EL (cell line): ENCODE measurements at places on chromosomes 1 and 21.

DNA sequence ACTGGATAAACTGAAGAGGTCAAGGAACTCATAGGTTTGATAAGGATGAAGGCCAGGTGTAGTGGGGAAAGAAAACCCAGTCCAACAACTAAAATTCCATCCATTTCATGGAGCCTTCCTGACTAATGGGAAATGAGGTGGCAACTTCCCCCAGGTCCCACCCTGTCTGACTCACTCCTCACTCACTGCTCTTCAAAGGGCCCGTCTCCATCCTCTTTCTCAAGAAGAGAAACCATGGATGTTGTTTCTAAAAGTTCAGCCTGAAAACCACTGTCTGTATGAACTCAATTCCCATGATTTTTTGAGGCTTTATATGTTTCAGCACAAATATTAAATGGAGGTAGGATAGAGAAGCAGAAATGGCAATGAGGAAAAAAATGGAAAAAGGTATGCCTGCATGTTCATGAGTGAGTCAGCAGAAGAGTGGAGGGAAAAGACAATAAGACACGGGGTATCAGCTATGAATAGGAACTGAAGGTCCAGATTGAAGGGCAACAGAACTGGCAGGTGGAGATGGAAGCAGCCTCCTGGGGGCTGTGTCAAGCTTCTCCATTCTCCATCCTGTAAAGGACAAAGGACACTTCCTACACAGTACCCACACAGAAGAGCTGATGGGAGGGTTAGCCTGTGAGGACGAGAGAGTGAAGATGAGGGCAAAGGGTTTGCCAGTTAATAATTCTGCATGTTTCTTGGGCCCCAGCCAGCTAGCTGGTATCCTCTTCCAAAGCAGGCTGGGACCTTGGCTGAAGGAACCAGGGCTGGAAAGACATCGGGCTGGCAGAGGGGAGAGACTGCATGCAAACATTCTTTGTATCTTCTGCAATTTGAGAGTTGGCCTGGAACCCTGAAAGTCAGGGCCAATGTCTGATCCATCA lies 5.5 kb upstream of the ELOVL1 start:
- DNase-seq: peak; percentile 84

DNA sequence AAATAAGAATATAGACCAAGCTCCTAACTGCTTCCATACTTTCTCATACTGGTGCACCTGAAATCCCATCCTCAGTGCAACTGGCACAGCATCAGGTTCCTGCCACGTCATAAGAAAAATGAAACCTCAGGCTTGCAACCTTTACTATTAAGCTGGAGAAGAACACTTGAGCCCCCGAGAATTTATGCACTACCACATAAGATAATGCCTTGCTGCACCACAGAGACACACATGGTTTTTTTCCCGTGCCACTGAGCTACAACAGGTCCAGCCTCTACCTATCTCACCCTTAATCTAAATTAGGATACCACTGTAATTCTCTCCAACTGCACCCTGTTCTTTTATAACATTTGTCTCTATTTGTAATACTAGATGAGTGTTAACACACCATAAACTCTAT lies 174.5 kb downstream of the DENND1B start:
- no peak for DNase-seq

- DNase-seq: no peak
Observed at GRCh38 chr21:43343095-43343991, 83.6 kb downstream of the SIK1 start.

DNA sequence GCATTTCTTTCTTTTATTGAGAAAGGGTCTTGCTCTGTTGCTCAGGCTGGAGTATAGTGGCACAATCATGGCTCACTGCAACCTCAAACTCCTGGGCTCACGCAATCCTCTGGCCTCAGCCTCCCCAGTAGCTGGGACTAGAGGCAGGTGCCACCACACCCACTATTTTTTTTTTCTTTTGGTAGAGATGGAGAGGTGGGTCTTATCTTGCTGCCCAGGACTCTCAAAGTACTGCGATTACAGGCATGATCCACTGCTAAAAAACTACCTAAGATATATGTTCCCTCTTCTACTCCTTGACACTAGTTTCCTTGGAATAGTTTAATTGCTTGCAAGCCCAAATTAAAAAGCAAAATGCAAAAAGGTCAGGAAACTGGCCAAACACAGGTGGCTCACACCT lies 56.9 kb upstream of the GUCA2A start:
- no peak for DNase-seq

DNA sequence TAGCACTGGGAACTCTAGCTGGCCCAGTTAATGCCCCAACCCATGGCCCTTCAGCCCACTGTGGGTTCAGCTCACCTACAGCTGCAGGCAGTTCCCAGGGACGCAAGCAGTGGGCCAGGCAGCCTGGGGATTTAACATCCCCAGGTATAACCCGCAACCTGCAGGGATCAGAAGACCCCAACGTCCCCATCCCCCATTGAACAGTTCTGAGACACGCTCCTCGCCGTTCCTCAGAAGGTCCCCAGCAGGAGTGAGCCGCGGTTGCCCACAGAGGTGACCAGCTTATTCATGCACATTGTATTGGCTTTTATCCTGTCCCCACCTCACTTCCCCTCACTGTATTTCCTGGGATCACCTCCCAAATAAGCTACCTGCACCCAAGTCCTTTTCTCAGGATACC lies 5.0 kb upstream of the MATN1 start:
- DNase-seq: no peak
